Stimulated activated CD4-positive, alpha-beta T cell treated with anti-CD3 and anti-CD28 coated beads, Interleukin-2, amount 100 ng/mL, for 4 hours (primary cell): ENCODE measurements at places on chromosomes 7 and 10.

DNA sequence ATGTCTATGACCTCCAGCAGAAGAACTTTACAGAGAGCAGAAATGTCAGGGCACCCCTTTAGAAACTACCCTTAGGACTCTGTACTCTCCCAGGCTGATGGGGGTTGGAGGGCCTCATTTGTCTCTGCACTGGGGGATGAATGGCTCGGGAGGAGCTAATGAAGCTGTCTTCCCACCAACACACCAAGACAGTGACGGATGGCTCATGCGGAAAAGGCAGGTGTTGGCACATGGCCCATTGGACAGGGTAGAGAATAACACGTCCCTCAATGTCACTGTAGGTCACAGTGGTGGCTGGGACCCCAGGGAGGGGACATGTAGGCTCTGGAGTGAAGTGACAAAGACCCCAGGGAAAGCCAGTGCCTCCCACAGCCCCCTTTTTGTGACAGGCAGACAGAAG, 64.0 kb upstream of the PCBD1 start:
- no peak for DNase-seq

- DNase-seq: no peak
These were observed 16.5 kb upstream of the GPR26 start for GRCh38 chr10:123649676-123650075.

GRCh38 chr10:86164960-86165630, 201.5 kb downstream of the GRID1 start:
- no peak for DNase-seq

- DNase-seq: no peak
These were observed 86.8 kb downstream of the ANKRD7 start for GRCh38 chr7:118311121-118311836.

GRCh38 chr10:20976891-20977290, 79.8 kb upstream of the NEBL start:
- DNase-seq: no peak

DNA sequence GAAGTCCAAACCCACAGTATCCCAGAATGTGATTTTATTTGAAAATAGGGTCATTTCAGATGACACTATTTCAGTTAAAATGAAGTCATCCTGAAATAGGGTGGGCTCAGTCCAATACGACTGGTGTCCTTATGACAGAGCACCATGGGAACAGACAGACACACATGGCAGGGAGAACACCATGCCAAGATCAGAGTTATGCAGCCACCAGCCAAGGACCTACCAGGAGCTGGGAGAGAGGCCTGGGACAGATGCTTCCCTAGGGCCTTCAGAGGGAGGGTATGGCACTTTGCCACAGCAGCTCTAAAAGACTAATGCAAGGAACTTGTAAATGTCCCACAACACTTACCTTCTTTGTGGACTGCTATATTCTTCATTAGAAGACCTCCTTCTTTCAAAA, 226.5 kb downstream of the NEBL start:
- no peak for DNase-seq

DNA sequence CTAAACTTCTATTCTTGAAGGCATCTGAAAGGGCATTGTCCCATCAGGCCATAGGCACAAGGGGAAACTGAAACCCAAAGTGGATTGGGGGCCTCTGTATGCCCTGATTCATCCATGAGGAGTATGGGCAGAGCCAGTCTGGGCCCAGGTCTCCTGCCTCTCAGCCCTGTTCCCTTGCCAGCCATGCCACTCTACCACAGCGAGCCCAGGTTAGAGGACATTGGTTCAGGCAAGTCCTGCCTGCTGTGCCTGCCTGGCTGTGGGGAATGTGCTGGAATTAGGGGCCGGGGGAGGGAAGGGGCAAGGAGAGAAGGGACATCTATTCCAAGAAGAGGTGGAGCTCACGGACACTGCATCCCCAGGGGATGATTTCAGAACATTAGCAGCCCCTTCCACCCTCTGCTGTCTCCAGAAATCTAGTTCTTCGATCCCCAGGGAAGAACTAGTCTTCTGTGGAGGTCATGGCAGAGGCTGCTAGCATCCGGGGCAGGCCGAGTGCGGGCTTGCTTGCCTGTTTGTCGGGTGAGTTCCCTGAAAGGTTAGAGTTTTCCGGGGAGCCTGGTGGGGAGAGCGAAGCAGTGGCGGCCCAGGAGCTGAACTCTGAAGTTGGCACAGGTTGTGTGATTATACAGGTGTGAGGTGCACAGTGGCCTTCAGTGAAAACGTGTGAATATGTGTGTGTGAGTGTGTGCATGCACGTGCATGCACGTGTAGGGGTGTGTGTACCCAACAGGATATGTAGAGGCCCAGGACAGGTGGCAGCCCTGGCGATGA, 37.8 kb downstream of the TBATA start:
- no peak for DNase-seq

DNA sequence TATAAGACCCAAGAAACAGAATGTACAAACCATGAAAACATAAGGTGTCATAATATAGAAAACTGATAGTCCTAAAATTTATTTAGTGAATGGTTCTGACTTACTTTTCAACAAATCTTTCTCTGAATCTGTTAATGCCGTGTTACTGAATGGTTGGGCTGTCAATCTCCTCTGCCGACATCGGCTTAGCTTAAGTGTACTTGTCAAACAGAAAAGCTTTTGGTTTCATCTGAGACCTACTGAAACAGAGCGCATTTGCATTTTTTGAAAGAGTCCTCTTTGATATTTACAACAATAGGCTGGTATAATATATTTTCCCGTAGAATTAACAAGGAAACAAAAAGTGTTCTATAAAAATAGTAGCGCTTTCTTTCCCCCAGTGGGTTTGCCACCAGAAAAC, 120.9 kb upstream of the ZNF804B start:
- no peak for DNase-seq

- no peak for DNase-seq
These were observed 579.0 kb upstream of the DPP6 start for GRCh38 chr7:153473185-153473584.

DNA sequence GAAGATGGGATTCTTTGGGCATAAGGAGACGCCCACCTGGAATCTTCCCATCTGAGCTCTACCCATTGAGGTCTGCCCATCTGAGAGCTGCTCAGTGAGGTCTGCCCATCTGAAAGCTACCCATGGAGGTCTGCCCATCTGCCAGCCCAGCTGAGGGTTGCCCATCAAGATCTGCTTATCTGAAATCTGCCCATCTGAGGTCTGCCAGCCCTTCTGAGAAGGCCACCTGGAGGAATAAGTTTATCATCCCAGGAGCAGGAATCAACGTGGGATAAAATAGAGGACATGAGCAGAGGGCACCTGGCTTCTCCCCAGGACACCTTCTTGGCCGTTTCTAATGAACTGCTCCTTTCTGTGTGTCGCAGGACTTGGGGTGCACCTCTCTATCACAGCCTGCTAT, 35.3 kb upstream of the PDZD8 start:
- DNase-seq: no peak

DNA sequence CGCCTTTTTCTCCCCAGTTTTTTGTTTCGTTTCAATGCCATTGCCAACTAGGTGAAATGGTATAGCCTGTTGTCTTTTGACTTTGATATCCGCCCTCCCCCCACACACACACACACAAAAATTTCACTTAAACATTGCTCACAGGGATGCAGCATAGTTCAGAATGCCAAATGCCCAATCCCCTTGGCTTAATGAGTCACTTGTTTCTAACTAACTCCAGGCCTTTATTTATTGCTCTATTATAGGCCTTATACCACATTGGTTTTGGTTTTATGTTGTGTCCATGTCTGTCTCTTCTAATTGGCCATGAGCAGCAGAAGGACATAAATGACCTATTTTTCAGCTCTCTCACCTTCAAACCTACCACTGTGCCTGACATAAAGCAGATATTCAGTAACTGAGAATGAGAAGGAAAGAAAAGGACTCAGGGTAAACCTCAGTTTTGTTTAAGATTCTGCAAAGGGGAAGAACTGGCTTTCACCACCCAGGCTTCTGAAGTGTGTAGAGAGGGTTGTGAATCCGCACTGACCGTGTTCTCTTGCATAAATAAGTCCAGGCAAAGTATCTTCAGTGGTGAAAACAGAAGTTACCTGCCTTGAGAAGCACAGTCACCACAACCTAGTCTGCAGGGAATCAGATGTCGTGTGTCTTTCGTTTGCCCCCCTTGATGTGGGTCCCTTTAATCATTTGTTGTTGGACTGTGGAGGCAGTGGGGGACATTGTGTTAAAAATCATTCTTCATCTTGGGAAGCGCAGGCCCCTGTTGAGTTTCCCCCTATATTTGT, 139.8 kb downstream of the CELF2 start:
- no peak for DNase-seq

DNA sequence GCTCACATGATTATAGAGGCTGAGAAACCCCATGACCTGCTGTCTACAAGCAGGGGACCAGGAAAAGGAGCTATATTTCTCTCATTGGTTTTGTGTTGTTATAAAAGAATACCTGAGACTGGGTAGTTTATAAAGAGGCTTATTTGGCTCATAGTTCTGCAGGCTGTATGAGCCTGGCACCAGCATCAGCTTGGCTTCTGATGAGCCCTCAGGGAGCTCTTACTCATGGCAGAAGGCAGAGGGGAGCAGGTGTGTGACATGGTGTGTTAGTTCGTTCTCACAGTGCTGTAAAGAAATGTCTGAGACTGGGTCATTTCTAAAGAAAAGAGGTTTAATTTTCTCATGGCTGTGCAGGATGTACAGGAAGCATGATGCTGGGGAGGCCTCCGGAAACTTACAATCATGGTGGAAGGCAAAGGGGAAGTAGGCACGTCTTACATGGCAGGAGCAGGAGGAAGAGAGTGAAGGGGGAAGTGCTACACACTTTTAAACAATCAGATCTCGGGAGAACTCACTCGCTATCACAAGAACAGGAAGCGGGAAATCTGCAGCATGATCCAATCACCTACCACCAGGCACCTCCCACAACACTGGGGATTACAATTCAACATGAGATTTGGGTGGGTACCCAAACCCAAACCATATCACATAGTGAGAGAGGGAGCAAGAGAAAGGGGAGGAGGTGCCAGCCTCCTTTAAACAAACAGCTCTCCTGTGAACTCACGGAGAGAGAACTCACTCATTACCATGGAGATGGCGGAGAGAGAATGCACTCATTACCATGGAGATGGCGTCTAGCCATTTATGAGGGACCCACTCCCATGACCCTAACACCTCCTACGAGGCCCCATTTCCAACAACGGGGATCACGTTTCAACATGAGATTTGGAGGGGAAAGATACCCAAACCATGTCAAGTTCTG, 133.4 kb downstream of the JCAD start:
- no peak for DNase-seq

- no peak for DNase-seq
These were observed 61.3 kb downstream of the CACNA2D1 start for GRCh38 chr7:82382276-82382675.

DNA sequence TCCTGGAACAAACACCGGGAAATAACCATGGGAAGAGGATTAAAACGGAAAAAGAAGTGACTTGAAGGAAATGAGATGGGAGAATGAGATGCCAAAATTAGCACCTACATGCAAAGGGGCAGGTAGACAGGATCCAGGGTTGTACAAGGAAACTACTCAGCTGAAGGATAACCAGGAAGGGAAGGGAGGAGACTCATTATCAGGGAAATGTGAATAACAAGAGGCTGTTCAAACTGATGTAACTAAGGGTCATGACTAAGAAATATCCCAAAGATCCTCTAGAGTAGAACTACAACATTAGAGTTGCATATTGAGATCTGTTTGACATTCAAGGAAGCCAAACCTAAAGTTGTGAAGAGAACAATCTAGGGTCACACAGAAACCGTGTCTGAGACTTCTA, 166.2 kb upstream of the SP8 start:
- no peak for DNase-seq

- no peak for DNase-seq
These were observed 13.7 kb downstream of the TAS2R40 start for GRCh38 chr7:143235561-143235960.

DNA sequence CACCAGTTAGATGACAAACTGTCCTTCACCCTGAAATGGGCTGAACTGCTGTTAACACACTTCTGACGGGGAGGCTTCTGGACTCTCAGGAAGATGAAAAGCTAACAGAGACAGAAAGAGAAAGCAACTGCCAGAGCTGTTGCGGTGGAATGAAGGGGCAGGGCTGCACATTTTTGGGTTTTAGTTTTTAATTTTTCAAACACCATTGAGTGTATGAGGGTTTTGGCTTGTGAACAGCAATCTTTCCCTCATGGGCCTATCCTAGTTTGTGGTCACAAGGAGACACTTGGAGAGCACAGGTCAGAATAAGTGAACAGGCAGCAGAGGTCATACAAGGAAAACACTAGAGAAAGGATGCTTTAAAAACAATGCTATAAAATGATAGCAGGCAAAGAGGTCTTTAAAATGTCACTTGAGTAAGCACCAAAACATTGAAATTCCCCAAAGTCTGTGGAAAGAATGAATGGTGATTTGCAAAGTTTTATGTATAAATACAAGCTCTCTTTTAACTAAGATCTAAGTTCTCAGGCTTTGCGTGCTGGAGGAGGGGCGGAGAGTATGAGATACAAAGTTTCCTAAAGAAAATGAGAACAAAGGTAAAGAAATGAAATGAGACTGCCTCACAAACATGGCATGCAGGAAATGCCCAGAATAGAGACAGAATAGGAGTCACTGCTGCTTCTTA, 101.4 kb upstream of the GLI3 start:
- no peak for DNase-seq

GRCh38 chr10:7634142-7634894, 32.4 kb downstream of the ITIH5 start:
- no peak for DNase-seq

- DNase-seq: no peak
These were observed 2.4 kb downstream of the TPST1 start for GRCh38 chr7:66207540-66207939.

- no peak for DNase-seq
These were observed 11.9 kb upstream of the ZMIZ1 start for GRCh38 chr10:79056736-79057391.

- no peak for DNase-seq
These were observed 94.4 kb downstream of the ANK3 start for GRCh38 chr10:60295028-60295937.

DNA sequence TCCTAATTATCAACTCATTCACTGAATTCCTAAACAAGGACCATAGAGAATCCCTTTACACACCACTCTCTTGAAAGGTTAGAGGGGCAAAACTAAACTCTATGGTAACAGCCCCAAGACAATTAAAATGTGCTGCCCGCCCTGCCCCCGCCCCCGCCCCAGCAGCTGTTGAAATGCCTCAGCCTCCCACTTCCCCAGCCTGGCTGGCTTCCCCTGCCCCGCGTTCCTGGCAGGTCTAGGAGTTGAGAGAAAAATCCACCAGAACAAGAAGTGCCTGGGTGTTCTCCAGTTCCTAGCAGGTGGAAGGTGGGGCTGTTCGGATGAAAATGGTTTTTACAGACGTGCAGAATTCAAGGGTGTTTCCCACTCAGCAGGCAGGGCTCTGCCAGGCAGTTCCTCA, 109.5 kb upstream of the ZEB1 start:
- DNase-seq: no peak

DNA sequence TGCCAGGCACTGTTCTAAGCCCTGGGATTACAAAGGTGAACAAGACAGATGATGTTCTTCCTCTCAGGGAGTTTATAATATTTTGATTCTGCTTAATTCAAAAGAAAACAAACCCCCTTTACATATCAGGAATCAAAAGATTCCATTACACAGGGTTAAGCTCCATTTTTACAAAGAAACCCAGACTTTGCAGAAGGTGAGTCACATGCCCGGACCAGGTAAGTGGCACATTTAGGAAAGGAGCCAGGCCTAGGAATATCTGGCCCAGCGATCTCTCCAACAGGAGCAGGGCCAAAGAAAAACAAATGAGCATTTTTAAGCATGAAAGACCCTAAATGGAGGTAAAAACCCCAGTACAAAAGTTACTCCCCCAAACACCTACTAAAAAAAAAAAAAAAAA, 1.1 kb downstream of the STN1 start:
- DNase-seq: no peak

GRCh38 chr10:12435348-12435747, 86.0 kb downstream of the CAMK1D start:
- no peak for DNase-seq
